ENCODE measurements at places on chromosomes 1 and 21.

GRCh38 chr1:63794939-63795378, 21.1 kb downstream of the ROR1 start:
- no peak for DNase-seq

GRCh38 chr21:34055615-34056014, 17.8 kb upstream of the MRPS6 start:
- DNase-seq = no peak

GRCh38 chr1:12543740-12544154, 74.3 kb downstream of the DHRS3 start:
- no peak for DNase-seq

DNA sequence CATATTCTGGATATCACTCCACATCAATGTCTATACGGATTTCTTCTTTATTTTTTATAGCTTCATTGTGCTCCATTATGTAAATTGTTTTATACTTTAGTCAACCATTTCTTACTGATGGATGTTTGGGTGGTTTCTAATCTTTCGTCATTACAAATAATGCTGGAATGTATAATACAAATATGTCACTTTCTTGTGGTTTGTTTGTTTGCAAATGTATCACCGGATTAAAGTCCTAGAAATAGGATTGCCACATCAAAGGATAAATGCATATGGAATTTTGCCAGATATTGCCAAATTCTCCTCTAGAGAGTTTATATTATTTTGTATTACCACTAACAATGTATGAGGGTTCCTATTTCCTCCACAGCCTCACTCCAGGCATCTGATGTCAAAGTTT, 48.7 kb upstream of the PRDM2 start:
- no peak for DNase-seq

DNA sequence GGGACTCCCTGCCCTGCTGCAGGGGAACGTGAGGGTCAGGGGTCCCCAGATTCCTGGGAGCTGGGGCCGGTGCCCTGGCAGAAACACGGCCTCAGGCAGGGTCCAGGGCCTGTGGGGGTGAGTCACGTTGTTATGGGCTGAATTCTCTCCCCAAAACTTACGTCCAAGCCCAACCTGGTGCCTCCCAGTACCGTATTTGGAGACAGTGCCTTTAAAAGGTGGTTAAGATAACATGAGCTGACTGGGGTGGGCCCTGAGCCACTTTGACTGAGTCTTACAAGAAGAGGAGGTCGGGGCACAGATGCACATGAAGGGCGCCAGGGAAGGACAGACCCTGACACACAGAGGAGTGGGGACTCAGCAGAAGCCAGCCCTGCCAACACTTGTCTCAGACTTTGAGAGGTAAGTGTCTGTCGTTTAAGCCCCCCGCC, 99.9 kb downstream of the WDR4 start:
- DNase-seq = no peak

DNA sequence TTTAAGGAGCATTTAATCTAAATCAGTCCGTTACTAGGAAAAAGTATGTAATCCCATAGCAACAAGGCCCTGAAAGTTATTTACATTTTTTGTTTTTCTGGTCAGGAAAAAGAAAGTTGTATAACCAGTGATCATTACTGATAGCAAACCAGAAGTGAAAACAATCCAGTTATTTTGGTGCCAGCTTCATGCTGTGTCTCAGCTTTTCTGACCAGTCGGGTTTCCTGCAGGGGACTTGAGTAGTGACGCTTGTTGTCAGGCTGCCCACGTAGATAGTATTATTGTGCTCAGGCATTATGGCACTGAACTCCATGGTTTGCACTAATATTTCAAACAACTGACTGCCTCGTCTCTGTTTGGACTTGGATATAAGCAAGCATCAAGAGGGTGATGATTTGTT, 55.2 kb downstream of the SASS6 start:
- DNase-seq = no peak

DNA sequence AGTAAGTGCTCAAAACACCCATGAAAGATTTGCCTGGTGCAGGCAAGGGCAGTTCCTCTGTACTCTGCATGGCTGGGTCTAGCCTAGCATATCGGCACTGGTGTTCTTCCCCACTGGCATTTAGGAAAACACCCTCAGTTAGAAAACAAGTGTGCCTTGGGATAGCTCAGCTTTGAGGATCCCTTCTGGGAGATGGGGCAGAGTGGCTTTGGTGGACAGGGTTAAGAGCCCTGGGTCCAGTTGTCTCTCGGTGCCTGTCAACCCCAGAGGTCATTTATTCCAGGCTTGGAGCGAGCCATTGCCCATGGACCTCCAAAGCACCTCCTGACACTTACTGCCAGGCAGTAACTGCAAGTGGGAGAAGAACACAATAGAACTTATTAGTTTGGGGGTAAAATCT, 80.8 kb upstream of the DIRAS3 start:
- no peak for DNase-seq

- no peak for DNase-seq
Observed at GRCh38 chr1:224559981-224560728, 56.0 kb upstream of the CNIH3 start.

GRCh38 chr1:160338580-160338979, 4.5 kb downstream of the COPA start:
- no peak for DNase-seq

GRCh38 chr1:173477286-173478093, at the start of gene PRDX6:
Gene PRDX6, plus strand, starts transcription at chr1:173477335. Its CDS starts 63 bp downstream, at chr1:173477398.
- DNase-seq = peak; percentile 44

- no peak for DNase-seq
Observed at GRCh38 chr1:246420300-246420699, 86.8 kb downstream of the SMYD3 start.

- no peak for DNase-seq
Observed at GRCh38 chr1:175892686-175893085, 149.3 kb upstream of the TNR start.

- DNase-seq = no peak
Observed at GRCh38 chr21:46518983-46519583, 60.4 kb downstream of the DIP2A start.

- DNase-seq = no peak
Observed at GRCh38 chr21:42659416-42660117, 6.1 kb downstream of the PDE9A start.

DNA sequence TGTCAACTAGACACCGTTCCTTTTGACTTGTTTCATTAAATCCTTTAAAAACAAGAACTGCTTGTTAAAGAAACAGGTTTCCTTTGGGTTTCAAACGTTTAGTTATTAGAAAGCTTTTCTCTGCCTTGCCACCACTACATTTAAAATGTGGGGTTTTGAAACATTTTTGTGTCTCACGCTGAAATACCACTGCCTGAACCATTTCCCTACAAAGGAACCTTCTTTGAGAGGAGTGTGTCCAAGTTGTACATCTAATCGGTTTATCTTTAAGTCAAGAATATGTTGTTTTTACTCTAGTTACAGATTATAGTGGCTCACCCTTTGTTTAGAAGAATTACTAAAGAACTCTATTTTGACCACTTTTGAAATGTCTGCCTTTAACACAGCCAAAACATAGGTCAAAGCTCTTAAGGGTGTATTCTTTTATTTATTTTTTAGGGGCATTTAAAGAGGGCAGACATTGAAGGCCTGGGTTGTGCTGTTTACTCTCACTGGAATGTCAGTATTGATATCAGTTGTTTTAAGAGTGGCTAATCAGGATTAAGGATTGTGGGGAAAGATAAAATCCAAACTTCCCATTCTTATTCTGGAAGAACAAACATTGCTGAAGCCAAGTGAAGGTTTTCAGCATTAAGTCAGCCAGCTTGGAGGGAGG, 143.4 kb downstream of the GALNT2 start:
- DNase-seq = no peak

- DNase-seq = no peak
Observed at GRCh38 chr1:69791311-69791710, 223.6 kb downstream of the LRRC7 start.

DNA sequence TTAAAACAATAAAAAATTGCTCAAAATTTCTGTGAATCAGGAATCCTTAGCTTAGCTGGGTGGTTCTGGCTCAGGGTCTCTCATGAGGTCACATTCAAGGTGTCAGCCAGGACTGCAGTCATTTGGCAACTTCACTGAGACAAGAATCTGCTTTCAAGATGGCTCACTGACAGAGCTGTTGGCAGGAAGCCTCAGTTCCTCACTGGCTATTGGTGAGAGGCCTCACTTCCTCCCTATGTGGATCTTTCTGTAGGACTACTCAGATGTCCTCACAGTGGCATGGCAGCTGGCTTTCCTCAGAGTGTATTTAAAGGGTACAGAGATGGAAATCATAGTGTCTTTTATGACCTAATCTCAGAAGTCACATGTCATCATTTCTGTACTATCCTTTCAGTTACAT, 785.7 kb downstream of the ADGRL2 start:
- DNase-seq = no peak

- no peak for DNase-seq
Observed at GRCh38 chr1:13899856-13900255, 199.9 kb downstream of the PRDM2 start.

DNA sequence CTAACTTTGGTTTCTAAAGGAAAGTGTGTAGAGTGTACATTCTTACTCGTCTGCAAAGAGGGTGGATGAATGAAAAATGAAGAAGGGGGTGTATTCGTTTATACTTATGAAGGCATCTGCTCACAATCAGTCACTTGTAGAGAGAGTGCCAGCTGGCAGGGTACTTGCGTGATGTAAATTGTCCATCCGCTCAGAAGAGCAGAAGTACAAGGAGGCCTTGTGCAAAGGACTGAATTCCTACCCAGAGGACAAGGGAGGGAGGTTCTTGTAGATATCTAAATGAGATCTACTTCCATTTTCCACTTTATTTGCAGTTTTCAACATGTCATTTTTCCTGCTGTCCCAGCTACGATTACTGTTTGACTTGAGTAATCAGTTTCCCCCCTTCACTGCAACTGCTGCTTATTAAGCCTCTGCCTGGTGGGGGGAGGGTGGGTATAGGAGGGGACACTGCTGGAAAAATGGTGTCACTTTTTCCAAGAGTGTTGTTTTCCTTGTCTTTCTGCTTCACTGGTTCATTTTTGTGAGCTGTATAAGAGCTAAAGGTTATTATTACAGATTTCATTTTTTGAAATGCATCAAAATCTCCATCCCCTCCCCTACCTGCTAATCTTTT, 67.3 kb downstream of the LAMC1 start:
- DNase-seq = no peak

GRCh38 chr1:60916906-60917305, 165.5 kb upstream of the NFIA start:
- no peak for DNase-seq

GRCh38 chr1:178055779-178056471, 38.0 kb upstream of the RASAL2 start:
- no peak for DNase-seq
